MCF 10A (cell line): ENCODE measurements at places on chromosomes 5 and 9. TPM values are rescaled to one million over a fixed set of nuclear protein-coding genes. Genes with fewer than 3 reads are reported as not detected.
A peak's percentile ranks its signal among the peaks of the same experiment; 100 is the strongest.

- no peak for DNase-seq
Measured at GRCh38 chr9:98341157-98342097, 86.0 kb upstream of the TBC1D2 start.

DNA sequence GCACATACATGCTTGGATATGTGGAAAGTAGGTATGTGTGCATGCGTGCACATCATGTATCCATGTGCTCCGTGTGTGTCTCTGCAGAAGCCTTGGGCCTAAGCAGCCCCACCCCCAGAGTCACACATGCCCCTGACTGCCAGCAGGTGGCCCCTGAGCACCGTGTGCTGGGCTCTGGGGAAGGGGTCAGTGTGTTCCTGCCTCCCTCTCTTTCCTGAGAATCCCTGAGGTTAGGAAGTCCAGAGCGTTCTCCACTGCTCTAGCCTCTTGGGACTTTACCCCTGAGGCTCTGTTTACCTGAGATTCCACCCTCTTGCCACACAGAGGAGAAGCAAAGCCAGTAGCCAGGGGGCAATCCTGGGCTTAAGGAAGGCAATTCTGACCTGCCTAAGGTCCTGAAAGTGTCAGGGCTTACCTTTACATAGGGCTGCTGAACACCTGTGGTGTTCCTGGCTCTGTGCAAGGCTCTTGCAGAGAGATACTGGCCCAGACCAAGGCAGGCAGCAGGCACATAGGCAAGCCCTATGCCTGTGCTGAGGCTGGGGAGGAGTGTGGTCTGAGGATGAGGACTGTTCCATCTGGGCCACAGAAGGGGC is 207.3 kb downstream of the TMEM38B start:
- peak; percentile 68 for DNase-seq

- DNase-seq = peak; percentile 26
Measured at GRCh38 chr9:130741831-130742449, 48.4 kb downstream of the EXOSC2 start.

- DNase-seq = peak; percentile 93
Measured at GRCh38 chr5:149799119-149799623, 69.1 kb downstream of the PPARGC1B start.

DNA sequence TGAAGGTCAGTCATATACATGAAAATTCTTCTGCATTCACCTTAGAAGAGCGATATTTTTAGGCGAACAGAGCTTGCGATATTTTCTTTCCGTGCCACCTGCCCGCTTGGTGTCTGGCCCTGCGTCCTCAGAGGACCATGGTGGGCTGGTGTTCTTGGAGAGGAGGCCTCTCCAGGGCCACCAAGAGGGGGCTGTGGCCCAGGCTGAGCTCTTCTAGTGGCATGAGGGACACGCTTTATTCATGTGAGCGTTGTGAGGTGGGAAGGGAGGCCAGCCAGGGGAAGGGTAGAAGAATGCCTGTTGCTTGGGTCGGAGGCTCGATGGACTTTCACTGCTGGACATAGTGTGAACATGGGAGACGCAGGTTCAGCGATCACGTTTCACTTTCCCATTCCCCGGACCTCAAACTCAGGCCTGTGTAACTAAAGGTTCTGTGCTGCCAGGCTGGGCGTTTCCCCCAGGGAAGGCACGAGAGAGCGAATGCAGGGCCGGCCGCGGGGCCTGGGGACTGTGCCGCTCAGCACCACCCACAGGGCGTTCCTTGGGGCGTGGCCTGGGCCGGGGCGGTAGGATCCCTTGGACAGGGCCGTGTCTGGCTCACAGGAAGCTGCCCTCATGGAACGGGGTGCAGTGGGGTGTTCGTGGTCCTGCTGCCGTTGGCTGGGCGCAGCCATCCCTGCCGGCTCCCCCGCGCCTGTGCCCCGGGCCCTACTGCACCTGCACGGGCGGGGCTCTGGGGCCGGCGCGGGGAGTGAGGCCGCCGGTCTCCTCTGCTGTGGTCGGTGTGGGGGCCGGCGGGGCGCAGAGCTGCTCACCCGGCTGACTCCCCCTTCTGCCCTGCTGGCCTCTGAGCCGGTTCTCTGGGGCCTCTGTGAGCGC is 40.7 kb upstream of the CLPTM1L start:
- DNase-seq = peak; percentile 37

GRCh38 chr9:86186696-86187095 is 72.8 kb downstream of the C9orf153 start:
- DNase-seq = no peak

DNA sequence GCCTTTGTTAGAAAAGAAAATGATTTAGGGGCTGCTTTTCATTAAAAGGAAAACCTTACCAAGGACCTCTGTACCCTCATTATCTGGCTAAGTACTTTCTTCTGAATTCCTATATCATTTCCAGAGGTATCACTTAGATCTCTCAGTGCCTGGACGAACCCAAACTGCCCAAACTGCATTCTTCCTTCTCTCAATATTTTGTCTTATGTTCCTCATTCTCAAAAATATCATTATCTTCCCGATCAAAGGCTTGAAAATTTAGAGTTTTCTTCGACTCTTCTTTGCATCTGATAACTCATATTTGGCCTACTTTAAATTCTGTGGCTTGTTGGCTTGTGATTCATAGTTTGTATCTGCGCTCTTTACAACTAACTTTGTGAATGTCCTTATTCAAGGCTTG is 136.7 kb upstream of the TAF11L2 start:
- DNase-seq = no peak

GRCh38 chr5:73422164-73422563 is 26.4 kb downstream of the FOXD1 start:
- DNase-seq = no peak

DNA sequence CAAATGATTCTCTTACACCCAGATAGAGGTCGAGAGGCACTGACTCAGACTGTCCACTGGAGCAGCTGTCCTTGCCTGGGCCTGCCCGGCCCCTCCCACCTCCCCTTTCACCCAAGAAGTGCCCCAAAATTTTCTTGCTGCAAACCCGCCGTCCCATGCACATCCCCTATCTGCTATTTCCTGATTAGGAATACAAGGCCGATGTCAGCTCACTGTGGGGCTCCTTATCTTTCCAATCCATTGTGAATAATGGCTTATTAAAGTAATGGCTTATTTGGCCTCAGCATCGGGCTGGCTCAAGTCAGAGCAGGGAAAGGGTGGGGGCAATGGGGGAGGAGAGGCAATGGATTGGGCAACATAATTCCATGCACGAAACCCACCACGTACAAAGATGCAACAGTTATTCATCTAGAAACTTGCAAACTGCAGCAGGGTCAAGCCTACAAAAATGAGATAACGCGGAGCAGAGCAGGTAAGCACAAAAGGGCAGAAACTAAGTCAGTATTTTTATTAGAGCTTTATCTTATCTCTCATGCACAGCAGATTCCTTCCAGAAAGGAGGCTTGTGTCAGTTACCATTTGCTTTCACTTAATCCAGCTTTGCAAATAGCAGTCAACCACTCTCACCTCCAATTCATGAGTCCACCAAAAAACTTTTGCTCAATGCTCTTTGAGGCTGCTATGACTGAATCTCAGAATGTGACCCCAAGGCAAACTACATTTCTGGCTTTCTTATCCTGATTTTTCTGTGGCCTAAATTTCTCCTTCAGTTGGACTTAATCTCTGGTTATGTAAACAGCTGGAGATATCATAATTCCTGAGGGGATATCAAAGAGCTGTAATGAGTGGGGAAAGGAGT is 138.2 kb upstream of the OSMR start:
- DNase-seq = no peak

- no peak for DNase-seq
Measured at GRCh38 chr5:124234022-124234769, 512.2 kb downstream of the ZNF608 start.

GRCh38 chr5:143716881-143717280 is 95.1 kb upstream of the HMHB1 start:
- DNase-seq = no peak

GRCh38 chr9:136899196-136899595 is 12.9 kb downstream of the TRAF2 start:
- no peak for DNase-seq

DNA sequence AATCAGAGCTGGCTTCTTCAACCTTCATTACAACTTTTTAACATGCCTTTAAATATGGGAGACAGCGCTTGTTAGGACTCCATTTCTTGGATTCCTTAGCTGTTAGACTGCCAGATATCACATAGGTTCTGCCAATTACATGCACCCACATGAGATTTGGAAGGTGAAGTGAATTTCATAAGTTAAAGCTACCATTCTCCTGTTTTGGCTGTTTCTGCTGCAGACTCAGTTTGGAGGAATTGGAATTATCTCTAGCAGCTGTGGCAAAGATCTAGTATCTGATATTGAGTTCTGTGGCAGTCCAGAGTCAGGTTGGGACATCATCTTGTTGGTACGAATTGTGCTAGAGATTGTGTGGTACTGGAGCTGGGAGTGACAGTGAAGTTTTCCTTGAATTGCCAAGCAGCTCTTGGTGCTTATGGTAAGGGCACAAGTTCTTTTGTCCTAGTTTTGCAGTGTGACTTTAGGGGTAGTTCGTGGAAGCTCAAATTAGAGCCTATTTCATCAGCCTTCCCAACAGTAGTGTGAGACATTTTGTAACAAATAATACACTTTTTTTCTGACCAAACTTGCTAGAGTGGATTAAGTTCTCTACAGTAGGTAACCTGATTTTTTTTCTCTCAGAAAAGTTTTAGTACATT is 9.1 kb upstream of the PJA2 start:
- DNase-seq = no peak

DNA sequence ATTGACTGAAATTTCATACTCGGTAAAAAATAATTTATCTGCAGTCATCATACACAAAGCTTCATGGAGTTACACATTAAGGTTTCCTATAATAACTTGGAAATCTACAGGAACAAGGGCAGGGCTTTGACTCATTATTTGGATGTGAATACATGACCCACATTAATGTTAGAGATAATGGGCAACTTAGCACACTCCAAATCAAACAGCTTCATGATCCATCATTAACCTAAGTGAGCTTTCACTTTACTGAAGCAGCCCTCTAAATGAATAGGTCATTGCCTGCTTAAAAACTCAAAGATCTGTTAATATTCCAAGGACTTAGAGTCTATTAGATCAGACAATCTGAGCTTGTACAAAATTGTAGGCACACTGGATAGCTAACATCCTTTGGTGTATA is 9.0 kb downstream of the CDH12 start:
- DNase-seq = no peak

DNA sequence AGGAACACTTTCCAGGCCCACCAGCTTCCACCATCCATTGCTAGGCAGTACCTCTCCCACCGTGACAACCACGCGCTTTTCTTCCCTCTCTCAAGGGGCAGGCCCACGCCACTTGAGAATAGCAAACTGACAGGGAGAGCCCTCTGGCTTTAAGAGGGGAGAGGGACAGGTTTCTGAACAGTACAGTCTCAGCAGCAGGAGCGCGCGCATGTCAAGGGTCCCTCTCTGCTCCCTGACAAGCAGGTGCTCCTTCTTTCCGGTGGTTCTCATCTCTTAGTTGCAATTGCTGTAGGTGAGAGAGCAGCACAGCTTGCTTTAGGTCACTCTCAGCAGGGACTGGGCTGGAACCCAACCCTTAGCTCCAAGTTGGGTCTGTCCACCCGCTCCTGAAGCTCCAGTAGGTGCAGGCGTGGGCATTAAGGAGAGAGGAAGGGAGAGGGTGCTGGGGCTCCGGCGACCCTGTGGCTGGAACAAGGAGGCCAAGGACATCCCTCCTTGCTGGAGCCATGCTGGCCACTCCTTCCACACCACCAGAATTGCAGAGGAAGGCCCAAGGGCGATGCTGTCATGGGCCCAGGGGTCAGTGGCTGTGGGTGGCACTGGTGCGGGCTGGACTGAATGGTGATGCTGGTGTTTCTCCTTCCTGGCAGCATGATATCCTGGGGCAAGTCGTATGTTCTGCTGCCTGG is 9.0 kb upstream of the PHF2 start:
- DNase-seq = no peak

GRCh38 chr5:146667633-146668272 is 151.8 kb upstream of the GPR151 start:
- peak; percentile 24 for DNase-seq

- DNase-seq = no peak
Measured at GRCh38 chr5:149161026-149161687, 19.9 kb downstream of the ABLIM3 start.

DNA sequence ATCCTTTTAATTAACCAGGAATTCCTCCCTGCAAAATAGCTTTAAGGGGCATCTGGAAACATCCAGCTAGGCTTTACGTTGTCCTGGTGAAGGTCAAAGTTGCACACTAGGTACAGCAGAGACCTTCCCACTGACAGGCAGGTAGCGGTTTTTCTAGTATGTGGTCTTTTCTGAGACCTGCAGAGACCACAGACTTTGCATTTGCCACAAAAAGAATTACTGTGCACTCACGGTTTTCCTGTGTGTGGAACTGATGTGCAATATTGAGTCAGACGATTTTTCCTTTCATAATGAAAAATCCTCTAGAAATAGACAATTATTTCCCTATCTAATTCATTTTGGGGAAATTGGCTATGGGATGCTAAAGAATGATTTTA is 417.0 kb upstream of the ADAMTSL1 start:
- DNase-seq = no peak

DNA sequence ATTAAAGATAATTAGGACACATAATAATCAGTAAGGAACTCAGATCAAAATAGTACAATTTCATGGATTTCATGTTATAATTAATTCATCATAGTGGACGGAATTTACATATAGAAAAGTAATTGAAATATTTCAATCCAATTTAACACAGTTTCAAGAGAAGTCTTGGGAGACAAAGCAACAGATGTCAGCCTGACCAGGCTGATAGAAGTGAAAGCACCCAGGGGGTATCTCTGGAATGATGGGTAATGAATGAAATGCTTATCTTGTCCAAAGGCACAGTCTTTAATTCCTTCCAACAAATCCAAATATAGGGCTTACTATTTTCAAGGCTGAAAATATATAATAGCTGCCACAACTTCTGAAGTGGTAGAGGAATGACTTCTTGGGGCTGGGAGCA is 629.3 kb upstream of the RGMB start:
- no peak for DNase-seq

DNA sequence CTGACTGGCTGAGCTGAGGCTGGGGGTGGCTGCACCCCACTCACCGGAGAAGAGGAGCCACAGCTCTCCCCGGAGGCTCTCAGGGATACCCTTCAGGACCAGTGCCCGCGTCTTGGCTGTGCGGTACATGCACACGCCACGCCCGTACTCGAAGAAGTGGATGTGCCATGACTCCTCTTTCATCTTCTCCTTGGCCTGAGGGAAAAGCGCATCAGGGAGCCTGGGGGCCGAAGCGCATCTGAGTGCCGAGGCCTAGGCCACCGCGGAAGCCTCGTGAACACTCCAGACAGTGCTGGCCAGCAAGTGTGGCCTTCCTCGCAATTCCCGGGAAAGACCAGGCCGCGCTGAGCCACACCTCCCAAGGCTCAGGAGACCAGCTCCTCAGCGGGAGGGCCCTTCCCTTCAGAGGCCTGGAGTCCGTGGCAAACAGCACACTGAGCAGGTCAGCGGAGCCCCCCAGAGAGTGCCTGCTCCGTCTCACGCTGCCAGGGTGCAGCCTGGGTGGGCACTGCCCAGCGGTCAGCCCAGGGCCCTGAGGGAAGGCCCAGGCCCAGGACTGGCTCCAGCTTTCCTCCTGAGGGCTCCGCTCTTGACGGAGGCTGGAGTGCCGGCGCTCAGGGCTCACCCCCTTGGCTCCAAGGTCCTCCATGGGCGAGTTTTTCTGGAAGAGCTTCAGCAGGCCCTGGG is 20.5 kb upstream of the MRNIP start:
- DNase-seq = no peak

- DNase-seq = peak; percentile 33
Measured at GRCh38 chr5:136015966-136016650, 12.7 kb upstream of the TGFBI start.

The SMIM33 gene
- total RNA-seq = not detected in 2 replicates

The SLC6A19 gene
- total RNA-seq = not detected in 2 replicates

The PCSK1 gene
- 2.8 and 4.4 TPM in 2 replicates for total RNA-seq

The MZB1 gene
- total RNA-seq = not detected in 2 replicates

The SPRY4 gene
- 34.5 and 41.9 TPM in 2 replicates for total RNA-seq

The SLC25A2 gene
- 0.37 and 0.79 TPM in 2 replicates for total RNA-seq

The NMUR2 gene
- not detected in 2 replicates for total RNA-seq

The ADAMTS16 gene
- total RNA-seq = not detected in 2 replicates

The GRXCR2 gene
- total RNA-seq = not detected in 2 replicates
